ENCODE measurements at places on chromosomes 2 and 18.
A peak's percentile ranks its signal among the peaks of the same experiment; 100 is the strongest.

- H3K4me3 ChIP-seq, result no peak overlapping the region
- H3K27me3 ChIP-seq, result no peaks in the 10 kb centered on the region
- no peak for DNase-seq
- H3K4me1 ChIP-seq, result no peaks in the 10 kb centered on the region
- H3K27ac ChIP-seq, result no peak overlapping the region
These were observed 136.9 kb upstream of the IL1R2 start for GRCh38 chr2:101854877-101855276.

GRCh38 chr2:230658877-230659652 lies 53.6 kb upstream of the CAB39 start:
- H3K4me1 ChIP-seq, result no peaks in the 10 kb centered on the region
- no peak for DNase-seq
- no peaks in the 10 kb centered on the region for H3K27me3 ChIP-seq
- no peak overlapping the region for H3K4me3 ChIP-seq
- H3K27ac ChIP-seq, result no peak overlapping the region

GRCh38 chr2:175402571-175402970 lies 221.1 kb upstream of the ATP5MC3 start:
- H3K4me1 ChIP-seq, result no peaks in the 10 kb centered on the region
- no peak overlapping the region for H3K27ac ChIP-seq
- H3K4me3 ChIP-seq, result no peak overlapping the region
- no peaks in the 10 kb centered on the region for H3K27me3 ChIP-seq
- DNase-seq, result no peak

DNA sequence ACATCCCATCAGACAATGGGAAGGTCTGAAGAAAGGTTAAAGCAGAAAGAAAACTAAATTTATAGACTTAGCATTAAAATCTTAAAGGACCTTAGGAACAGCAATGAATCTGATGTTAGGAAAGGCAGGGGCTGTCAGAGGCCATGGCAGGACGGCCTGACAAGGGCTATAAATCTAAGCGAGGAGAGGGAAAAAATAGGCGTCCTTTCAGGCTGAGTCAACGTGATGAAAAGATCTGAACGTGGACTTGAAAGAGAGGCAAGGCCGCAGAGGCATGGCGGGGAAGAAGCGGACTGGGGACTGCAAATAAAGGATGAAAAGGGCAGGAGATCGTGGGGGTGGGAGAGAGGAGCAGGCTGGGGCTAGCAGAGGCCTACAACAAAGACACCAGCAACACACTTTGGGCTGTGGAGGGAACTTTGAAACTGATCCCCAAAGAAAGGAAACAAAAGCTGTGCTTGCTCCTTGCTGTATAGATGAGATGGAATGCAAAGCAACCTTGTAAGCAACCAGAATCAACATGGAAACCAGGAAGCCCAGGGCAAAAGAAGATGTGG lies 145.6 kb downstream of the NRP2 start:
- no peaks in the 10 kb centered on the region for H3K36me3 ChIP-seq
- H3K27me3 ChIP-seq, result no peaks in the 10 kb centered on the region
- H3K4me1 ChIP-seq, result peaks cover 8% of the 10 kb centered on the region
- DNase-seq, result peak; percentile 23

DNA sequence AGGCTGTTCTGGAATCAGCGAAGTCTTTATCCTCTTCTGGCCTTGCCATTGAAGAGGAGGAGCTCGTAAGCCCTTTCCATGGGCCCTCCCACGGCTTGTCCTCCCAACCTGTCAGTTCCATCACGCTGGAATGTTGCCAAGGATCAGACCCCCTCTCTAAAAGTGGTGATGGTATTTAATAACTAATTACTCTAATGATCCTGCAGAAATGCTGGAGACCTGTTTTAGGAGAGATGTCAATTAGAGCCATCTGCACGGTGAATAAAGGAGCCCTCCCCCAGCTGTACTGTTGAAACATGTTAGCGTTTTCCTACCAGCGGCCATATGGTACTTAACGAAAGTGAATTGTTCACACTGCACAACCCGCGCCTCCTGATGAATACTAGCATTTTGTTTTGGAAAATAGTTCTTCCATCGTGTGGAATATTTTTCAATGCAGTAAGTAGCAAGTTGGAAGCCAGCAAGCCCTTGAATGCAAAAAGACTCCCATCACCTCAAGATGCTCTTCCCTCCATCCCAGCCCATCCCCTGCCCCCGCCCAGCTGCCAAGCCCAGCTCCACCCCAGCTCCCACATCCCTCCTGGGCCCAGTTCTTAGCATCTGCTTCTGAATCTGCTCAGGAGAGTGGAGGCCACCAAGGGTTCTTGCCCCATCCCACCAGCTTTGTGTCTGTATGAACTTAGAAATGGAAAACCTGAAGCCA lies 145.4 kb downstream of the KLHL29 start:
- peaks cover 28% of the 10 kb centered on the region for H3K4me1 ChIP-seq
- no peaks in the 10 kb centered on the region for H3K27me3 ChIP-seq
- no peaks in the 10 kb centered on the region for H3K36me3 ChIP-seq
- H3K4me3 ChIP-seq, result no peak overlapping the region
- DNase-seq, result no peak
- H3K27ac ChIP-seq, result no peak overlapping the region

- DNase-seq, result peak; percentile 86
- H3K27me3 ChIP-seq, result no peaks in the 10 kb centered on the region
These were observed 433 bp downstream of the ZFP36L2 start for GRCh38 chr2:43225788-43226557.

- H3K27ac ChIP-seq, result no peak overlapping the region
- no peaks in the 10 kb centered on the region for H3K27me3 ChIP-seq
- H3K4me3 ChIP-seq, result no peak overlapping the region
- peak; percentile 45 for DNase-seq
- H3K36me3 ChIP-seq, result no peaks in the 10 kb centered on the region
- peaks cover 32% of the 10 kb centered on the region for H3K4me1 ChIP-seq
These were observed 26.2 kb downstream of the CYRIA start for GRCh38 chr2:16639431-16639830.

DNA sequence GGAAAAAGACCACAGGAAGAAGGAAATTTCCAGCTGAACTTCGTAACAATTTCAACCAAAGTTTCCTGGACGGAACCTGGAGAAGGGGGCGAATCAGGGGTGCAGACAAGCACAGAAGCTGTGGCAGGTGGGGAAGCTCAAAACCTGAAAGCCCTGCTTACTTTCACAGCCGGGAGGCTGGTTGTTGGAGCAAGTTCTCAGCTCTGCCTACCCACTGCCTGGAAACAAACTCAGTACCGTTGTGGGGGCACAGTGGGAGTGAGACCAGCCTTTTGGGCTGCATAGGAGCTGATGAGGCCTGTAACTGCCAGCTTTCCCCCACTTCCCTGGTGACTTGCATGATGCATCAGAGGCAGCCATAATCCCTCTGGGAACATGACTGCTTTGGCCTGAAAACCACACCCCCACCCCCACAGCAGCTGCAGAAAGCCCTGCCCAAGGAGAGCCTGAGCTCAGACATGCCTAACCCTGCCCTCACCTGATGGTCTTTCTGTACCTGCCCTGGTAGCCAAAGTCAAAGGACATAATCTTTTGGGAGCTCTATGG lies 207.0 kb upstream of the VWC2L start:
- H3K4me1 ChIP-seq, result no peaks in the 10 kb centered on the region
- no peak overlapping the region for H3K27ac ChIP-seq
- H3K27me3 ChIP-seq, result no peaks in the 10 kb centered on the region
- H3K36me3 ChIP-seq, result no peaks in the 10 kb centered on the region
- no peak for DNase-seq

DNA sequence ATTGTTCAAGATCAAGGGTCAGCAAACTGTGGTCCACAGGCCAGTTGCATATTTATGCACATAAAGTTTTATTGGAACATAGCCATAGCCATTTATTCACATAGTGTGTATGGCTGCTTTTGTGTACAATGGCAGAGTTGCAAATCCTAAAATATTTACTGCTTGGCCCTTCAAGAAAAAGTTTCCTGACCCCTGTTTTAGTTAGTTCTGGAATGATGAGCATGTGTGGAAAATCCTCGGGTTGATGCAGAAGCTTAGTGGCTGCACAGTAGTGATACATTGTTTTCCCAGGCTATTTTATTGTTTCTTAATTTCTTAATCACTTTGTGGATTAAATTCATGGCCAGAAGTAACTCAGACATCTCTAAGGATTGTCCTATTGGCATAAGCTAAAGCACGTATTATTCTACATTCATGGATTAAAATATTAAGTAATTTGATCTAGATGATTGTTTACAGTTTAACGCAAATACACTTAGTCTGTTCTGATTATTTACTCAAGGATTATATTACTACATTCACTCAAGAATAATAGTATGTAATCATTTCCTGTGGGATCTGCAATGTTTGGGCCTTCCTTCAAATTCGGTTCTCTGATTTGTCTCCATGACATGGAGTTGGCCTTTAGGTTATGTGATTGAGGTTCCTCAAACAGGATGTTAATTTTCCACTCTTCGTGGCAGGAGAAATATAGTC lies 165.5 kb downstream of the TMEM247 start:
- no peaks in the 10 kb centered on the region for H3K36me3 ChIP-seq
- H3K4me3 ChIP-seq, result no peak overlapping the region
- H3K4me1 ChIP-seq, result no peaks in the 10 kb centered on the region
- no peak for DNase-seq
- H3K27ac ChIP-seq, result no peak overlapping the region

DNA sequence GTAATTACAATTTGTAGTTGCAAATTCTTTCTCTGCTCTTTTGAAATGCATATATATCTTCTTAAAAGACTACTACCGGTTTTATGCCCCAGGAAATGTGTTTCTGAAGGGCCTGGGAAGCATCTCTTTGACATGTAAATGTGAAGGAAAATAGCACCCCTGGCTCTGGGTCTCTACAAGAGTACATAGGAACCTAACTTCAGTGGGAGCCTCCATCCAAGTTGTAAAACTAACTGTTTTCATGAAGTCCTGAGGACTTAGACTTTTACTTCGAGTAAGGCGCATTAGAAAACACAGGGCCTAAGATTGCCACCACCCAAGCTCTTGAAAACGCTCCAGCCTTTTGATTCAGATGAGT lies 99.4 kb downstream of the CBLN2 start:
- H3K27me3 ChIP-seq, result peaks cover 91% of the 10 kb centered on the region
- H3K27ac ChIP-seq, result peak overlapping the region; percentile 83
- H3K4me1 ChIP-seq, result peaks cover 15% of the 10 kb centered on the region
- H3K4me3 ChIP-seq, result no peak overlapping the region

- H3K27ac ChIP-seq, result no peak overlapping the region
- H3K4me1 ChIP-seq, result peaks cover 3% of the 10 kb centered on the region
- no peaks in the 10 kb centered on the region for H3K36me3 ChIP-seq
- H3K27me3 ChIP-seq, result no peaks in the 10 kb centered on the region
- H3K4me3 ChIP-seq, result no peak overlapping the region
These were observed 18.8 kb upstream of the DTNB start for GRCh38 chr2:25692143-25692542.

- no peaks in the 10 kb centered on the region for H3K36me3 ChIP-seq
- DNase-seq, result no peak
- no peak overlapping the region for H3K27ac ChIP-seq
- H3K4me3 ChIP-seq, result no peak overlapping the region
- H3K4me1 ChIP-seq, result no peaks in the 10 kb centered on the region
- no peaks in the 10 kb centered on the region for H3K27me3 ChIP-seq
These were observed 99.8 kb downstream of the CDC42EP3 start for GRCh38 chr2:37571587-37572136.

- DNase-seq, result peak; percentile 18
- H3K27me3 ChIP-seq, result no peaks in the 10 kb centered on the region
- no peak overlapping the region for H3K4me3 ChIP-seq
- H3K36me3 ChIP-seq, result no peaks in the 10 kb centered on the region
- peaks cover 27% of the 10 kb centered on the region for H3K4me1 ChIP-seq
These were observed 255.6 kb downstream of the PTPRM start for GRCh38 chr18:7822435-7823331.

- peaks cover 51% of the 10 kb centered on the region for H3K4me1 ChIP-seq
- H3K4me3 ChIP-seq, result no peak overlapping the region
- no peak for DNase-seq
- H3K36me3 ChIP-seq, result no peaks in the 10 kb centered on the region
- H3K27ac ChIP-seq, result no peak overlapping the region
These were observed 69.8 kb downstream of the CERS6 start for GRCh38 chr2:168525716-168526446.

DNA sequence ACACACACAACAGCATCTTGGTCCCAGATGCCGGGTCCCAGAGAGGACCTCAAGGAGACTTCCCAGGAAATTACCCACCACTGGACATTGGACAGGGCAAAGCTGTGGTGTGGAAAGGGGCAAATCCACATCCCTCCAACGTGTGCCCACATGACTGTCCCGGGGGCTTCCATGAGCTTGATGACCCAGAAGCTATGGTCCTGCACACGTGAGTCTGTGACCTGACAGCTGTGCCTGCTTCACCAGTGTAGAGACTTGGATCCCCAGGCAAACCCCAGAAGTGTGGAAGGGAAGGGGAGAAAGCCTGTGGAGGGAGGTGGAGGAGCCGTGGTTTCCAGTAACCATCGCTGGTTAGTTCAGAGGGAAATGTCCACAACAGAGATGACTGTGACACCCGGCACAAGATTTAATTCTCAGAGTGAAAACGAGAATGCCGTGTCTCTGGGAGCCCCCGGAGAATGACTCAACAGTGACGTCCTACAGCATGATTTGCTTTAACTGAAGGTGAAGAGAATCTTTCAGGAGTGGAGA lies 19.1 kb upstream of the GPR55 start:
- H3K36me3 ChIP-seq, result no peaks in the 10 kb centered on the region
- no peak overlapping the region for H3K4me3 ChIP-seq
- no peaks in the 10 kb centered on the region for H3K4me1 ChIP-seq
- no peak for DNase-seq
- H3K27me3 ChIP-seq, result no peaks in the 10 kb centered on the region
- H3K27ac ChIP-seq, result no peak overlapping the region

GRCh38 chr2:54289917-54290316 lies 33.9 kb upstream of the TSPYL6 start:
- no peaks in the 10 kb centered on the region for H3K36me3 ChIP-seq
- peaks cover 35% of the 10 kb centered on the region for H3K27me3 ChIP-seq
- H3K27ac ChIP-seq, result no peak overlapping the region

GRCh38 chr2:109242654-109243331 lies 113.8 kb downstream of the SH3RF3 start:
- H3K4me1 ChIP-seq, result no peaks in the 10 kb centered on the region
- H3K36me3 ChIP-seq, result no peaks in the 10 kb centered on the region
- H3K27ac ChIP-seq, result no peak overlapping the region
- H3K27me3 ChIP-seq, result no peaks in the 10 kb centered on the region

DNA sequence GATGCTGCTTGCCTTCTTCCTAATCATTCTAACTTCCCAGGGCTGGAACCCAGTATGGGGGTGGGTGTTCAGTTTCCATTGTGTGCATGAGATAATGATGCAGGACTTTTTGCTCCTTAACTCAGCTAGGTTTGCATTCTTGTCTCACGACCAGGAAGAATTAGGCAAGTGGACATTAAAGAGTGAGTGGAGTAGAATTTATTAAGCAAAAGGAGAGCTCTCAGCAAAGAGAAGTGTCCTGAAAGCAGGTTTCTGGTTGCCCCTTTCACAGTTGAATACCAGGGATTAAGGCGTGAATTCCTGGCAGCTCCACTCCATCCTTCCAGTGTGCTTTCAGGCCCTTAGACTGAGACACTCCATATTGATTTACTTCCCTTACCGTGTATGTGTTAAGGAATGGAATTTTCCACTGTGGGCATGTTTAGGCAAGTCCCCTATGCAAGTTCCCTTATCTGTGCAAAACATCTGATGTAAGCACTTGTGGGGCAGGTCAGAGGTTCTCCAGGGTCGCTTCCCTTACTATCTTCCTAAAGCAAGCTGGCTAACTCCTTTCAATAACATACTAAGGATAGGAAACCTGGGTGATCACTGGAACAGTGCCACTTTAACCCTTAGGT lies 126.5 kb downstream of the GPR39 start:
- peak; percentile 18 for DNase-seq
- no peak overlapping the region for H3K4me3 ChIP-seq
- H3K27ac ChIP-seq, result no peak overlapping the region
- H3K4me1 ChIP-seq, result peaks cover 24% of the 10 kb centered on the region
- no peaks in the 10 kb centered on the region for H3K27me3 ChIP-seq

GRCh38 chr2:203740871-203741281 lies 34.4 kb downstream of the CD28 start:
- no peak for DNase-seq
- H3K4me3 ChIP-seq, result no peak overlapping the region
- H3K36me3 ChIP-seq, result no peaks in the 10 kb centered on the region
- H3K27me3 ChIP-seq, result no peaks in the 10 kb centered on the region

All from neural progenitor cell (in vitro differentiated cells).